ENCODE measurements at places on chromosomes 12 and 14.

GRCh38 chr12:75725521-75726111, 214.2 kb upstream of the KRR1 start:
- DNase-seq: no peak

DNA sequence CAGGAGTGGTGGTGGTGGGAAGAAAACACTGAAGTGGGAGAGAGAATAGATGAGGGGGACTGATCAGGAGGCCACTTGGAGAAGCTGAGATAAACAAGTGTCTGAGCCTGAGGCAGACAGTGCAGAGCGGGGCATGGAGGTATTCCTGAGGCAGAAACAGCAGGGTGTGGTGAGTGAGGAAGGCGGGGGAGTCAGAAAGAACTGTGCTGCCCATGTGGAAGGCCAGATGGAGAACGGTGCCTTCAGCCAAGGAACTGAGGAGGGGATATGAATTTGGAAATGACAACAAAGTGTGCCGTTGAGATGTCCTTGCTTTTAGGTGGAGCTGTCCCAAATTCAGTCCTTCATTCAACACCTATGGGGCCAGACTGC, 13.7 kb downstream of the APPL2 start:
- no peak for DNase-seq

DNA sequence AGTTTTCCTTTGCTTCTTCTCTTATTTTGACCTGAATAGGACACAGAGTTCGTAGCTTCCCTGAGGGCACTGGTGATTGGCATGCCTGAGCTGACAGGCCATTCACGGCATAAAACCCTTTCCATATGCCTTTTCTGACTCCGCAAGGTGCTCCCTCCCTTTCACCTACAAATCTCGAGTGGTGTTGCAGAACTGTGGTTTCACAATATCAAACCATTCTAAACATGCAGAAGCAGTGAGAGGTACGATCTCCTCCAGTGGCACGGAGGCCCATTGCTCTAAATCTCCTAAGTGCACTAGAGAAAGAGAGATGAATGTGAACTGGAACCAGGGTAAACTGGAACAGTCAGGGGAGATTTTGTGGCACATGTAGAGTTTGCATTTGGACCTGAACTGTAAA, 23.9 kb downstream of the CLSTN3 start:
- DNase-seq: no peak

DNA sequence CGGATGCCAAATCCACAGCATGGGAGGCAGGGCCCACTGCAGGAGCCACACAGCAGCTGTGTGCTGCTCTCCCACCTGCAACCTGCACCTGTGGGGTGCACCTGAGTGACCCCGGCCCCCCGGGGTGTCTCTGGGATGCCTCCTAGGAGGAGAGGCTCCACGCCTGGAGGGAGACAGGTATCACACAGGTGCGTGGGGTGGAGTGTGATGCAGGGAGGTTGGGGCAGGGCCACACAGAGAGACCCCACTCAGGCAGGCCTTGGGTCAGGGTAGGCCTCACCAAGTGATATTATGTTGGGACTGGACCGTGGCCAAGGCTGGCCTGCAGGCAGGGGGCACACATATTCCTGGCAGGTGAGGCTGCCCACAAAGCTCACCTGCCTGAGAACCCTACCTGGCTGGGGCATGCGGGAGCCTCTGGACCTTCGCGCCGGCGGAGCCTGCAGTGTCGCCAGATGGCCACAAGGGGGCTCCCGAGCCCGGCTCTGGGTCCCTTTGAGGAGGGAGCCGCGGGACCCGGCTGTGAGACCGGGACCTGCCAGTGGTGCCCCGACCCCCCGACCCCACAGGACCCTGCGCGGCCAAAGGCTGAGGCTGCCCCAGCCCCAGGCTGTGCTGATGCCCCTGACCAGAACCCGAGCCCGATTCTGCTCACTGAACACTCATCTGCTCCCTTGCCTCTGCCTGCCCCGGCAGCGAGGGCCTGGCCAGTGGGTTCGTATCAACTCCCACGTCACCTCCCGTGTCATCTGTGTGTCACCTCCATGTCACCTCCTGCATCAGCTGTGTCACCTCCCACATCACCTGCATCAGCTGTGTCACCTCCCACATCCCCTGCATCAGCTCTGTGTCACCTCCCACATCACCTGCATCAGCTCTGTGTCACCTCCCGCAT, 11.4 kb downstream of the TMEM121 start:
- DNase-seq: peak; percentile 51

GRCh38 chr14:99141236-99141635, 130.8 kb downstream of the BCL11B start:
- DNase-seq: no peak

DNA sequence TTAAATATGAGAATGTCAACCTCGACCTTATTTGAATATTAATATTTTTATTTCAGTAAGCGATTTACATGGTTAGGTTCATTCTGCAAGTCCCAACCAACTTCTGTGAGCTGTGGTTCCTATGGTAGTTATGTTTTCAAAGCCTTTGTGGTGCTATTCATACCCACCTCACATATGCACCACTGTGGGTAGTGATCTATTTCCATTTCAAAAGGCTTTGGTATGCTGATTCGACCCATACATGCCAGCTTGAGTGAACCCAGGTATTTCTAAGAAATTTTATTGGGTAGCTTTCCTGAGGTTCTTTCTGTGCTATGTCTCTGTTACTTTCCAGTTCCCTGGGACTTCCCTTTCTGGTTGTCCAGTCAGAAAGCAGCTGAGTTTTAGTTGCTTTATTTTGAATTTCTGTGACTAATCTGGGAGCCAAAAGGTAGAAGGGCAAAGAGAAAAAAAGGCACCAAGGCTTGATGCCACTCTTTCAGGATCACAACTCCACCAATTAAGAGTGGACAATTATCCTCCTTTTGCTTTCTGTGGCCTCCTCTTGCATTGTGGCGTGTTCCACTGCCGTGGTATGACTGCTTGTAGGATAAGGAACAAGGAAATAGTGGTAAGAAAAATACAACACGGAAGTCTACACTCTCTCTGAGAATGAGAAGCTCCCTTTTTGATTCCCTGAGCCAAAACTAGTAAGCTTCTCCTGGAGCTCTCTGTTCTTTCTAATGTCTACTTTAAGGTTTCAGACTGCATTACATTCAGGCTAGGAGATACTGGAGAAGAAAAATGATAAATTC, 729.1 kb downstream of the NOVA1 start:
- no peak for DNase-seq

GRCh38 chr14:92729634-92730358, 18.6 kb downstream of the LGMN start:
- DNase-seq: no peak

DNA sequence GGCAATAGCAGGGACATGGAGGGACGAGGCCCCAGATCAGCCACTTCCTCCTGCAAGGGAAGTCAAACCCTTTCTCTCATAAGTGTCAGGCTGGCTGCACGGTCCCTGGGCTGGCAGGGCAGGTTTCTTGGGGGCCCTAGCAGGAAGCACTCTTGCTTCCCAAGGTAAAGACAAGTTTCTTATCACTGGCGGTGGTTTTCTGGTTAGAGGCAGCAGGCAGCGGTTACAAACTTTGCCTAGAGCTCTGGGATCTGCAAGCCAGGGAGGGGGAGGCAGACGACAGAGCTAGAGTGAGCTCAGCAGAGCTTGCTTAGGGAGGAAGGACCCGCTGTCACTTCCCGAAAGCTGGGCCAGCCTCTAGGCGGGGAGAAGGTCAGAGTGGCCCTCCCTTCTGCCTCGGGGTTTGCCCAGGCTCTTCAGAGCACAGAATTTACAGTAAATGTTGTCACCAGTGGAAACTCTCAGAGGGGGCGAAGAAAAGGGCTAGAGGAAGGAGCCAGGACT, 20.4 kb downstream of the BATF start:
- peak; percentile 77 for DNase-seq

DNA sequence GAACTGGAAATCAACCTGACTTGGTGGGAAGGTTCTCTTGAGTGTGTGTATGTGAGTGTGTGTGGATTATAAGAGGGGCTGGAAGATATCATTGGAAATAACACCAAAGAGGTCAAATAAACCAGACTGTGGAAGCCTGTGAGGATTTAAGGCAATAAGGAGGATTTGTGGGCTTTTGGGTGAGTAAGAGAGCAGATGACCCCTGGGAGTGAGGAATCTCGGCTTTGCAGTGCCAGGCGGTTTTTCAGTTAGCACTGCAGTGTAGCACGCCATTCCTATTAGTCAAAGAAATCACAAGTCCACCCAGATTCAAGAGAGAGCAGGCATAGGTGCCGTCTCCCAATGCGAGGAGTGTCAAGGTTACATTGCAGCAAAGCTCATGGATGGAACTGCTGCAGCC, 63.3 kb downstream of the CALM1 start:
- DNase-seq: no peak

- no peak for DNase-seq
Observed at GRCh38 chr14:94679937-94680861, 68.0 kb downstream of the SERPINA3 start.

GRCh38 chr14:72129291-72129690, 197.1 kb downstream of the RGS6 start:
- DNase-seq: no peak

GRCh38 chr12:131914179-131914702, 14.8 kb upstream of the PUS1 start:
- no peak for DNase-seq

DNA sequence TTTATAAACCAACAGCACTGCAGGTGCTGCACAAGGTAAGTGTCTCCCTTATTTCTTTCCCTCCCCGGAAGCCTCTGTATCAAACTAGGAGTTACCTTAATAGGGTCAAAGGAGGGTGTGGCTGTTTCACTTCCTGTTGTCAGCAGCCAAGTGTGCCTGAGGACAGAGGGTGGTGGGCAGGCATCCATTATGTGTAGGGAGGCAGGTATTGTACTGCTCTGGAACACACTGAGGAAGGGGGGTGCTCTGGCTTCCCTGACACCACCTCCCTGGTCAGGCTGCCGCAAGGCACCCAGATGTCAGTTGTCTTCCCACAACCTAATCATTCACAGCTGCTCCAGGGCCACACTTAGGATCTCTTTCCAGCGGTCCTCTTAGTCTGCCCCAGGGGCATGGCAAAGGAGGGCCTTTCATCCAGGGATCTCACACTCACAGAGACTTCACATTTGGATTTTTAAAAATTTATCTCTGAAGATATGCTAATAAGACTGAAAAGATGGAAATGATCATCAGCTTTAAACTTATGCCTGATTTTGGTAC, 132.0 kb upstream of the ARHGAP5 start:
- no peak for DNase-seq

DNA sequence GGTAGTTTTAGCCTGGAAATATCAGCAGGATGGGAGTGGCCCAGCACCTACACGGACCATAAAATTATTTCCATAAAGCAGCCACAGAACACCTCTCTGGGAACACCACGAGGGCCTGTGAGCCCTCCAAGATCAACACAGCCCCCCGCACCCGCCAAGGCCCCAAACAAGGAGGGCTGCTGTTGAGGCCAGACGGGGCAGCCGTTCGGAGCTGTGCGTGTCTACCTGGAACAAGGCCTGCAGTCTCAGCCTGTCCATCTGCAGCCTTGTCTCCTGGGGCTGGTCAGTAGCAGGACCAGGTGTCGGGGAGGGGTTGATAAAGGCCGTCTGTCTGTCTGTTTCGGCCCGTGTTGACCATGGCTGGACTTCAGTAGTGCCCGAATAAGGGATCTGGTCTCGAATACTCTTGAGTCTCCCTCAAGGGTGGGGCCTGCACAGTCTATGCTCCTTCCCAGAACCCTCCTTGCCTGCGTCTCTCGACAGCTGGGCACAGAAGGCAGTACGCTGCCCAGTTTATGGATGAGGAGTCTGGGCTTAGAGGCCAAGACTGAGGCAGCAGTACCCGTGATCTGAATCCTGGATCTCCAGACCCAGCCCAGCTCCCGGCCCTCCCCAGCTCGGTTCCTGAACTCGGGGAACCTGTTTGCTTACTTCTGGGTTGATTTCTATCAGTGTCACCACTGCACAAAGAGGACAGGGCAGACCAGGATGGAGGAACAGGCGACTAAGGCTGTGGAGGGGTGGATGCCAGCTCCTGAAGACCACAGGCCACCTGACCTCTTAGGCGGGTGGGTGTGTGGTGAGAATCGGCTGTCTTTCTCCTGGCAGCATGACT, 23.1 kb upstream of the DLK1 start:
- no peak for DNase-seq

GRCh38 chr12:109934026-109934425, 34.0 kb downstream of the TCHP start:
- no peak for DNase-seq

DNA sequence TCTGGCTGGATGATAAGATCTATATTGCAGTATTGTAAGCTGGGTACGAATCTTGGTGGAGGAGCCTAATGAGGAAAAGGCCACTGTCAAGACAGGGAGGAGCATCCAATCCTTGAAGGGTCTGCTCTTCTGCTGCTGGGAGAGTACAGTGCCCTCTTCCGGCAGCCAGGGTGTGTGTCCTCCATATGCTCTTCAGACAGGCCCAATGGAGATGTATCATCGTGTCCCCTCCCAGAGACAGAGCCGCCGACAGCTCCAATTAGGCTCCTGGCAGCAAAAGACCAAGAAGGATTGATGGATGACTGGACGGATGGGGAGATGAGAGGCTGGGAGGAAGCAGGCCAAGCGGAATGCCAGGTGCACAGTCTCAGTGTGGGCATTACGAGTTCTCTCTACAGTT, 51.6 kb upstream of the PIWIL1 start:
- DNase-seq: no peak

- DNase-seq: no peak
Observed at GRCh38 chr14:92973261-92973797, 50.4 kb downstream of the CHGA start.

DNA sequence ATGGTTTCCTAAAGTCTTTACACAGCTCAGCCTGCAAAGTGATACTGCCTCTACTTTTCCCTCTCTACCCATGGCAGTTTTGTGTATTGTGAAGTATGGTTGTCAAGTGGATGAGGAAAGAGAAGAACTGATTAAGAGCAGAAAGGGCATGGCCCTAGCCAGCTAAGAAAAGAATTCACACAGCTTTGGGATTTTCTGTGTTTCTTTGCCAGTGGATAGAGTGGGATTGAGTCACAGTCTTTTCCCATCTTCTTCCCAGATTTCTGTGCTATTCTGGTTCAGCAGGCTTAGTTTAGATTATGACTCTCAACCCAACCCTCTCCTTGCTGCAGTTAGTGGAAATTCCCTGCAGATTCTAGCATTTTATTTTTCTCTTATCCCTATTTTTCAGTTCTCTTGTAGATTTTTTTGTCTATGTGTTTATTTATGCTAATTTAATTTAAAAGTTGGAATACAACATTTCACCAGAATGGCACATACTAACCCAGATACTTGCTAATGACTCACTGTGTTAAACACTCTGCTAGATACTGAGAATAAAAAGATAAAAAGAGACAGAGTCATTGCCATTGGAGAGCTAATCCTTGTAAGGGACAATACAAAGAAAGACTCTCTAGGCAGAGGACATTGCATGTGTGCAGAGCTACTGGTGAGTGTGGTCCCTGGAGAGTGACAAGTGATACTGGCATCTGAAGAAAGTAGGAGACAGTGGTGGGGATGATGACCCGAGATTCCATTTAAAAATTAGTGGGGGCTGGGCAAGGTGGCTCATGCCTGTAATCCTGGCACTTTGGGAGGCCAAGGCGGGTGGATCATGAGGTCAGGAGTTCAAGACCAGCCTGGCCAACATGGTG, 106.3 kb downstream of the ST8SIA1 start:
- DNase-seq: no peak

DNA sequence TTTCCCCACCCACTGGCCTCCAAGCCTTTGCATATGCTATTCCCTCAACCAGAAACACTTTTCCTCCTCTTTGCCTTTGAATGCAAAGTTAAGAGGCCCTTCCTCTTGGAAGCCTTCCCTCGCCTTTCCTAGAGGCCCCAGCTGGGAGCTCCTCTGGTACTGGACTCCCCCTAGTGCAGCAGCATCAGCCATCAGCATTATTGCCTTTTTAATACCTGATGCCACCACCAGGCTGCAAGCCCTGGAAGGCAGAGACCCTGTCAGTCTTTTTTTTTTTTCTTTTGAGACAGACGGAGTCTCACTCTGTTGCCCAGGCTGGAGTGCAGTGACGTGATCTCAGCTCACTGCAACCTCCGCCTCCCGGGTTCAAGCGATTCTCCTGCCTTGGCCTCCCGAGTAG, 19.1 kb upstream of the PLA2G1B start:
- DNase-seq: no peak
